ENCODE measurements at places on chromosomes 1 and 21.

- peak; percentile 59 for DNase-seq
Observed at GRCh38 chr1:26110731-26111529, 694 bp upstream of the PDIK1L start.

- DNase-seq = no peak
Observed at GRCh38 chr1:80640978-80641377, 1159.8 kb upstream of the ADGRL2 start.

DNA sequence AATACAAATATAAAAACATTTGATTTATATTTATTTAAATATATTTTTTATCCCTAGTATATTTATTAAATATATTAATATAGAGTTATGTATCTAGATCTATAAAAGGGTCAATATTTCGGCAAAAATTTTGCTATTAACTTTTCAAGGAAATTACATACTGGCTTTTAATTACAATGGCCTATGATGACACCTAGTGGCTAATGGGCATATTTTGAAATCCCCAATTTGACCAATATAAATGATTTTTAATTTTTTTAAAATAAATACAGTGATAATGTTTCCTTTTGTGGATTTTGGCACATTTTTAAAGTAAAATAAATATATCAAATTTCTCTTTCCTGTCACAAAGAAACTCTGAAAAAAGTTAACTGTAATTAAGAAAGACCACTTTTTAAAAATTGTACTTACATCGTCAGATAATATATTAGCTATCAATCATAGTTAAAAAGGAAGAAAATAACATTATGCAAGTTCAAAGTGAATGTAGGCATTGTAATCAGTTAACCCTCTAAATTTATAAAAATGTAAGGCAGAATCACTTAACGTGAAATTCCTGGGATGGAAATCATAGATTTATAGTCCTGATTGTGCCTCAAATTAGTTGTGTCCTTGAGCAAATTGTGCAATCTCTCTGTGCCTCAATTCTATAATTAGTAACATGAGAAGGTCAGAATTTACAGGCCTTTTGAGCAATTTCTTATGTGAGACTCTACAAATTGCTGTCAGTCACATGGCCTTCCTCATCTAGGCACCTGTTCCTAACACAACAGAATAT lies 25.6 kb upstream of the RGS13 start:
- DNase-seq = peak; percentile 62

DNA sequence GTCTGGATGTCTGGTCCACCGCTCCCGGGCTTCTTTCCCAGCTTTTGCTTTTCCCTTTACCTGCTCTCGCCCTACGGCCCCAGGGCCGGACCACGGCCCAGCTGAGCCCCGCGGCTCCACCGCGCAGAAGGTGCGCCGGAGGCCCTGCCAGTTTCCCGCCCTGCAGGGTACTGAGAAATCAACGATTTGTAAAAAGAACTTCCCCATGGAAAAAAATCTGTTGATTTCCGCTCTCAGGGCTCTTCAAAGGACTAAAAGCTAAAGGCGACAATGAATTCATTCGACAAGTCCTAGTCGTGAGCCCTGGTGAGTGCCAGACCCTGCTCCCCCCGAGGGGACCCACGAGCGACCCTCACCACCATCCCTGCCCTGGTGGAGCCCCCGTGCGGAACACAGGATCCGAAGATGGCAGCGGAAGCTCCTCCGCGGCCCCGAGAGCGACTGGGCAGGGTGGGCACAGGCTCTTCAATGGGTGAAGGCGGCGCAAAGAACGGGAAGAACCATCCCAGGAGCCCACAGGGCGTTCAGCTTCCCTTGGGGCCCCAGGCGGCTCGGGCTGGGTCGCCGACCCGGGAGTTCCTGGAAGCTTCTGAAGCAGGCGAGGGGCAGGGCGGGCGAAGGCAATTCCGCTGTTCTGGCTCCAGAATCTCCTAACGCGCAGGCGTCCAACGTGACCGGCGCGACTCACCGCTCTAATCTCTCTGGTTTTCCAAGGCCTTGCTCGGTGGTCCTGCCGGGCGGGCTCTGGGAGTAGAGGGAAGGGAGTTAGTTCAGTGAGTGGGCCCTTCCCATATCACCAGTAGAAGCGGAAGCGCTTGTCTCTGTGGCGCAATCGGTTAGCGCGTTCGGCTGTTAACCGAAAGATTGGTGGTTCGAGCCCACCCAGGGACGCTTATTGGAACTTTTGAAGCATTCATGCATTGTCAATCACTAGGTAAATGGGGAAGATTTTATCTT lies 6.6 kb upstream of the RNU1-2 start:
- DNase-seq = peak; percentile 82

DNA sequence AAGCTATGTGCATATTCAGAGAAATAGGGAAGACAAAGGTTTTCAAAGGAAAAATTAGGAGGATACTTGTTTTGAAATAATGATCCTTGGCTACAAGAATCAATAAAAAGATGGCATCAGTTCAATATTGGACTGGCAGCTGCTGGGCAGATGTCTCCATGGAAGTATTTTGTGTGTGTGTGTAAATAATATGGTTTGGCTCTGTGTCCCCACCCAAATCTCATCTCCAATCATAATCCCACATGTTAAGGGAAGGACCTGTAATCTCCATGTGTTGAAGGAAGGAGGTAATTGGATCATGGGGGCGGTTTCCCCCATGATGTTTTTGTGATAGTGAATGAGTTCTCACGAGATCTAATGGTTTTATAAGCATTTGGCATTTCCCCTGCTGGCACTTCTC lies 40.4 kb upstream of the LRRC7 start:
- no peak for DNase-seq

DNA sequence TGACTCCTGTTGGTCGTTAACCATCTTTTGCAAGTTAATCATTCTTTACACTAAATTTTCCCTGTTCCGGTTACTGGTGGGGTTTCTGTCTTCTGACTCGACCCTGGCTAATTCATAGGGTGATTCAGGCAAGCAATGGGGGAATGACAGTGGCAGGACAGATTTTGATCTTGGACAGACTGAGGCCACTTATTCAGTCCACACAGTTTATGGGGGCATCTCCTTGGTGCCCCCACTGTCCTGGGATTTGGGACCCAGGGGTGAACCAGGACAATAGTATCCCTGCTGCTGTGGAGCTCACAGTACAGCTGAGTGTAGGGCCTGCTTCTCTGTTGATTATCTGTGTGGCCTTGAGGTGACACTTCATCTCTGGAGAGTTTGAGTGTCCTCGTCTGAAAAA lies 540.4 kb downstream of the MATN1 start:
- no peak for DNase-seq

- no peak for DNase-seq
Observed at GRCh38 chr1:38266197-38266520, 219.6 kb upstream of the POU3F1 start.

GRCh38 chr1:92887465-92887864 lies 55.6 kb downstream of the RPL5 start:
- no peak for DNase-seq

DNA sequence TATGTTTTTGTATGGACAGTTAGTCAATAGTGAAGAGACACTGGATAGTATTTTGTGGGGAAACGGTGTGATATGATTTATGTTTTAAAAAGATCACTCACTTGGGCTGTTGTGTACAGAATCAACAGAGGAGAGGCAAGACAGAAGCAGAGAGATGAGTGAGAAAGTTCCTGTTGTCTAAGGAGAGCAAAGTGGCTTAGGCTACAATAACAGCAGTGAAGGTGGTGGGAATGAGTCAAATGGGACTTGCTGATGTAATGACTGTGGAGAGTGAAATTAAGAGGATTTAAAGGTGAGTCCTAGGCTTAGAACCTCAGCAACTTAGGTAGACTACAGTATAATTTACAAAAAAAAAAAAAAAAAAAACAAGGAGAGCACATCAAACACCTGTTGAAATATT lies 169.2 kb upstream of the HP1BP3 start:
- no peak for DNase-seq

DNA sequence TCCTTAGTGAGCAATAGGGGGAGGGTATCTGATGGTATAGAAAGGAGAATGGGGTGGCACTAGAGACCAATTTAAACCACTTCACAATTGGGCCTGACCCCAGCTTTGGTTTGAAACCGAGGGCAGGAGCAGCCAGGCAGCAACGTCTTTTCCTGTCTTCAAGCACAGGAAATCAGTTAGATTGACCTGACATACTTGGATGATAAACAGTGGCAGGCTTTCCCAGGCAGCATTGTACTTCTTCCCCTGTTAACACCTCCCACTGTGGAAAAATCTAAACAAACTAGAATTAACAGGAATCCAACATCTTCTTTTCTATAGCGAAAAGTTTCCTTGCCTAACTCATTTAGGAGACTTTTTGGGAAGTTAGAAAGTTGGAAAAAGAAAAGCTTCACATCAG lies 40.6 kb downstream of the SELL start:
- no peak for DNase-seq

- no peak for DNase-seq
Observed at GRCh38 chr1:4621646-4622045, 32.8 kb upstream of the AJAP1 start.

DNA sequence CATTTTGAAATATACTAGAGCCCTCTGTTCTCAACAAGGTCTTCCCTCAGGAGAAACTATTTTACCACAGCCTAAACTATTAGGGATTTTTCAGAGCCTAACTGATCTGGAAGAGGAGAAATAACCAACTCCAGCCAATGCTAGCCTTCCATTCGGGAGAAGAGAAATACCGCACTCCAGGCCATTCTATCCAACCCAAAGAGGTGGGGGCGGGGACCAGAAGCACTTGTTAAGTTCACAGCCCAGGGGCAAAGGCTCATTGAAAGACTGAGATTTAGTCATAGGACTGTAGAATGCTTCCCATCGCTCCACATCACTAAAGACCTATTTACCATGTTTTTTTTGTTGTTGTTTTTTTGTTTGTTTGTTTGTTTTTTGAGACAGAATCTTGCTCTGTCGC lies 35.4 kb upstream of the SLFNL1 start:
- no peak for DNase-seq

All from inflammatory macrophage treated with lipopolysaccharide for 4 hours (primary cell).